ENCODE measurements at places on chromosomes 2 and 18.

- no peak for DNase-seq
Measured at GRCh38 chr2:170276925-170277629, 99.1 kb downstream of the MYO3B start.

GRCh38 chr18:9854801-9855676 lies 30.7 kb upstream of the TXNDC2 start:
- DNase-seq, result no peak

DNA sequence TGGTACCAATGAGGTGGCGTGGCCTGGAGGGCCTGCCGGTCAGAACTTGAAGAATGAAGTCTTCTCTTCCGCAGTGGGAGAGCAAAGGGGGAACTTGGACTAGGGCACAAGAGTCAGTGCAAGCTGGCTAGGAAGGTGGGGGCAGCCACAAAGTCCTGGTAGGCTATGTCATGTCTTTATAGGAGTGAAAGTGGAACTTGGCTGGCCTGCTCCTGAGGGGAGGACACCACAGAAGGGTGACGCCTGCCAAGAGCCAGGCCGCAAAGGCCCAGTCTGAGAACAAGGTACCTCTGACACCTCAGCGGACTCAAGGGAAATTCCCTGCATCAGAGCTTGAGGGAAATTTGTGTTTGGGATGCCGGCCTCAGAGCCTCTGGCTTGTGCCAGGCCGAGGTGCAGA lies 32.2 kb upstream of the MAP3K20 start:
- no peak for DNase-seq

DNA sequence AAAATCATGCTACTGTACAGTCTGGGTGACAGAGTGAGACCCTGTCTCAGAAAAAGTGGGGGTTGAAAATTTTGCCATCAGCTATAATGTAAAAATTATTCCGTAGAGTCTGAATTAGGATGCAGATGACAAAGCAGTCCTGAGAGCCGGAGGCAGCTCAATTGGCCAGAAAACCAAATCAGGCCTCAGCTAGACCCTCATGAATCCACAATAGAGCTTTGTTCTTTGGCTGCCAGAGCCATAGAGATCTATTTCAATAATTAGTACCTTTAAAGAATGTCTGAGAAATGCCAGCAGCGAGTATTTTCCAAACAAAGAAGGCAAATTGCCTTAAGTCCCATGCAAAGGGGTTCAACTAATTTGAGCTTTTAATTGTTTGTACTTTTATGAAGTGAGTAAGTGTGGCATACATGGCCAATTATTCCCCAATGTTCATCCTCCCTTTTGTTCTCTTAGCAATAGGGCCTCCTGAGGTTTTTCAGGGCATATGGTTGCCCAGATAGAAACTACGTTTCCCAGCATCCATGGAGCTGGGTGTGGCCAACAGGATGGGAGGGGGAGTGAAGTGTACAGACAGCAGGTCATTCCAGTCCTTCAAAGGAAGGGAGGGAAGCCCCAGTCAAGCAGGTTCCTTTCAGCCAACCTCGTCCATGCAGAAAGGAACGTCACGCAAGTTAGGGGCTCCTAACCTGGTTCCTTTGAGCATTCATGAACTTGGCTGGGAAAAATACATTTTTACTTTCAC lies 211.3 kb upstream of the APCDD1 start:
- DNase-seq, result no peak

DNA sequence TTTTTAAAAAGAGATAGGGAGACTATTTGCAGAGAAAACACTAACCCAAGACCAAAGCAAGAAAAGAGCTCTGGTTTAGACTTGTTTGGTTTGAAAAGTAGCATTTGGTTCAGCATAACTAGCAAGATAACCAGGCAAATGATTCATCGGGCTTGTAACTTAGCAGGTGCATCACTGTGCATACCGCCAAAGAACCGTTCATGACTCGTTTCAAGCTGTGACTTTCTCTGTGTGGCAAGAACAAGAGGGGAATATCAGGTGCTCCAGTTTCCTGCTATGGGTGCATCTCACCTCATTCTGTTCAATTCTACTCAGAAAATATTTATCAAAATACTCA lies 244.9 kb downstream of the ETAA1 start:
- DNase-seq, result no peak
